Cortex of kidney (tissue), 1 donor: ENCODE measurements at places on chromosomes 2 and 18.

DNA sequence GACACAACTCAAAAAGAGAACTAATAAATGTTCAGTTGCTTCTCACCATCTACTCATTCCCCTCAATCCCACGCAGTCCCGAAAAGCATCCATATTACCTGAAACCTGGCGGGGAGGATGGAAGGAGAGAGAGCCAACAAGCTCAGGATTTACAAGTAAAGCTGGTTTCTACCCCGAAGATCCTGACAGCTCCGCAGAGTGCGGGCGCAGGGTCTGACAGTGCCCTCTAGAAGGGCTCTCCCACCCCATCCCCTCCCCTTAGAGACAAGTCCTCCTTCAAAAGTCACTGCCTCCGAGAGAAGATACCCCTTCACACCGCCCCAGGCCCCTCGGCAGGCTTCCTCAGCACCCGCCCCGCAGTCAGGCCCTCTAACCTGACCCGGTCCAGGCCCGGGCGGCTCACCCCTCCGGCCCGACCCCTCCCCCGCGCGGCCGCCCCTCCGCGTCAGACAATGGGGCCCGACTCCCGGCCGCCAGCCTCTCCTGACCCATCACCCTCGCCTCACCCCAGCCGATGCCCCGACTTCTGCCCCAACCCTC, 550 bp downstream of the RAB1A start:
- no peak for DNase-seq

GRCh38 chr18:63836456-63836855, 51.0 kb upstream of the SERPINB2 start:
- DNase-seq: no peak

- no peak for DNase-seq
Measured at GRCh38 chr18:48134609-48135008, 204.2 kb upstream of the SMAD2 start.

GRCh38 chr18:31454066-31454708, 6.6 kb downstream of the DSG3 start:
- no peak for DNase-seq

DNA sequence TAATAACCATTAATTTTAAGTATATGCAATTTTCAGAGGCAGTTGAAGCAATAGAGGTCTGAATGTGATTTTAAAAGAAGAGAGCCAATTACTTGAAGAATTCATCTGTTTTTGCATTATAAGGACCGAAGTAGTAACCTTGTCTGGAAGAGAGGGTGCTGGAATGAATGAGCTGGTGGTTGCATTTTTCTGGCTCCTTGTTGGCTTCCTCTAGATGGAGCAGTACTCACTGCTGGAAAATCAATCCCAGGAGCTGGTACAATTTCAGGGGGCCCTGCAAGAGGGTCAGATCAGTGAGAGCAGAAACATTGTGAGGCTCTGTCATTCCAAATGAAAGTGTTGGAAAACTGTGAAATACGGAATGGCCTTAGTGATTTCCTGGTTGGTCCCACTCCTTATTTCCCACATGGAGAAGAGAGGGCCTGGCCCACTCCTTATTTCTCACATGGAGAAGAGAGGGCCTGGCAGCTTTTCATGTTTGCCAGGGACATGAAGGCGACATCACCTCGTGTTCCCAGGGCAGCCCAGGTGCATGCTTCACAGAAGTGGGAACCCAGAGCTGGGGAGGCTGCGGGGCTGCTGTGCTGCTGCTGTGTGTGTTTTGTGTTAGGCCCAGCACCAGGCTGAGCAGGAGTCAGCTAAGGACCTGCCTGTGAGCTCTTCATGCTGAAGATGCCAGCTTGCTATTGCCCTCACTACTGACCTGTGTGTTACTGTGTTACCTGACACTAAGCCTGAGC, 197.4 kb downstream of the SNTG2 start:
- DNase-seq: no peak

GRCh38 chr2:109098251-109098920, 30.6 kb upstream of the SH3RF3 start:
- DNase-seq: no peak

DNA sequence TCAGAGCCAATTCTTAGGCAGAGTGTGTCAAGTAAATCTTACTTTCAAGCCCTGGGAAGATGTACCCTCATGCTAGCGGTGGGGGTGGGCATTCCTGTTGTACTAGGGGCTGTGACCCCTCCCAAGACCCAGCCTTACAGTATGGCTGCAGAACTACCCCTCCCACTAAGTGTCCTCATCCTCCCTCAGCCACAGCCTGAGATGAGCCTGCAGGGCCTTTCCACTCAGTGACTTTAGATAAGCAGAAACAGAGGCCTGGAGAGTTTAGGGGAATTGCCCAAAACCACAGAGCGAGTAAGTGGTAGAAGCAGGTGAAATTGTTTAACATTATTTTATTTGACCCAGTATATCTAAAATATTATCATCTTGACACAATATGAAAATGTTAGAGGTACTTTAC, 36.6 kb downstream of the TTC32 start:
- no peak for DNase-seq

GRCh38 chr2:225456619-225457260, 57.2 kb downstream of the NYAP2 start:
- no peak for DNase-seq

DNA sequence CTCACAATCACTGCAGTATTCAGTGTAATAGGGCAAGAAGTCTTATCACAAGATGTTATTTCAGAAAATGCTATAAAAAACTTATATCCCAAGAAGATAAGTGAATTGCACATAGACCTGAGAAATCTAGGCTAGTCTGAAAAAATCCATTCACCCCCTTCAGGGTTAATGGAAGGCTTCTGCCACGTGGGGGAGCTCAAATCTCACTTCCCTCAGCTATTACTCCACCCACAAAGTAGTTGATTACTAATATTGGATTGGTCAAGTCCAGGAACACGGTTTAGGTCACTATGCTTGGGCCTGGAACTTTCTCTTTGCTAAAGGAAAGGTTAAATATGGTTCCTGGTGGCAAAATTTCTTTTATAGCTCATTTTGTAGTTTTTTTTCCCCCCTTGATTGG, 51.2 kb upstream of the ADAM23 start:
- no peak for DNase-seq

GRCh38 chr2:204491528-204491927, 53.7 kb upstream of the PARD3B start:
- DNase-seq: no peak

DNA sequence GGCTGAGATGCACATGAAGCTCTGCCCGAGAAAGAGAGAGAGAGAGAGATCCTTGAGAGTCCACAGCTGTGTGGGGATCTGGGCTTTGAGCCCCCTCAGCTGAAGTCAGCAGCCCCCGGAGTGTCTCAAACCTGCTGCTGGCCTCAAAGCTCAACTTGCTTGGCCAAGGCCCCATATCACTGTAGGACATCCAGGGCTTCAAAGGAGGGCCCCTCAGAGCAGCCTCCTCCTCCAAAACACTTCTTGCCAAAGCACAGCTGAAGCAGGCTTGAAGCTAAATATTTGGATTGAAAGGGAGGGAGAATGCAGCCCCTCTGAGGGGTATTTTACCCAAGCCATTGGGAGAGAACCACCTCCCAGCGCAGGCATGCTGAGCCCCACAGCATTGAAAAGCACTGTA, 357.6 kb downstream of the OSR1 start:
- DNase-seq: no peak

DNA sequence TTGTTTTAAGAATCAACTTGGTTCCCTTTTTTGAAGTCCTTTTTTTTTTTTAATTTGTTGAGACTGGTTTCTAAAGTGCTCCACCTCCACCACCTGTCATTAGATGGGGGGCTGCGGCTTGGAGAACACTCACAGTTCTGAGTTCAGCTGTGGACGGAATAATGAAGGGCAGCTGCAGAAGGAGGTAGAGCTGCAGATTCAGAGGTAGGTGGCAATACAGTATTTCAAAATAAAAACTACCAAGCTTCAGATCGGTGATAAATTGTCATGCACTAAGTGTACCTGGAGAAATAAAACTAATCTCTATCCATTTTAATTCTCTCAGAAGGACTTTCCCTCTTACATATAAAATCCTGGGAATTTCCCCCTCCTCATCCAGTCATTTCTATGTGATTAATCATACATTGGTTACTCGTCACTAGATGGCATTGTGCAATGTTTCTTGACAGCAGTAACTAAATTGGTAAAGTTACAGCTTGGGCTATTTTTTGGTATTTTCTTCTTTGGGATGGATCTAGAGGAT, 81.1 kb upstream of the SLC39A10 start:
- DNase-seq: no peak

DNA sequence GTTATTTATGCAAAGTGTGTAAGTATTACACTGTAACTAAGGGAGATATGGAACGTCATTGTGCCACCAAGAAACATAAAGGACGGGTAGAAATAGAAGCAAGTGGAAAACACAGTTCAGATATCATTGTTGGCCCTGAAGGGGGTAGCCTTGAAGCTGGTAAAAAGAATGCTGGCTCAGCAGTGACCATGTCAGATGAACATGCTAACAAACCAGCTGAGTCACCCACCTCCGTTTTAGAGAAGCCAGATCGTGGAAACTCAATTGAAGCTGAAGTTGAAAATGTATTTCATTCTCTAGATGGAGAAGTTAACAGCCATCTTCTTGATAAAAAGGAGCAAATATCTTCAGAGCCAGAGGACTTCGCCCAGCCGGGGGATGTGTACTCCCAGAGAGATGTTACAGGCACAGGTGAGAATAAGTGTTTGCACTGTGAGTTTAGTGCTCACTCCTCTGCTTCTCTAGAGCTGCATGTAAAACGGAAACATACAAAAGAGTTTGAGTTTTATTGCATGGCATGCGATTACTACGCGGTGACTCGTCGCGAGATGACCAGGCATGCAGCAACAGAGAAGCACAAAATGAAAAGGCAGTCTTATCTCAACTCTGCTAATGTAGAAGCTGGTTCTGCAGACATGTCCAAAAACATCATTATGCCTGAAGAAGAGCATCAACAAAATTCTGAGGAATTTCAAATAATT, 36.1 kb downstream of the ZNF407 start:
- no peak for DNase-seq

- DNase-seq: no peak
Measured at GRCh38 chr2:176147800-176148496, 3.4 kb upstream of the HOXD4 start.

DNA sequence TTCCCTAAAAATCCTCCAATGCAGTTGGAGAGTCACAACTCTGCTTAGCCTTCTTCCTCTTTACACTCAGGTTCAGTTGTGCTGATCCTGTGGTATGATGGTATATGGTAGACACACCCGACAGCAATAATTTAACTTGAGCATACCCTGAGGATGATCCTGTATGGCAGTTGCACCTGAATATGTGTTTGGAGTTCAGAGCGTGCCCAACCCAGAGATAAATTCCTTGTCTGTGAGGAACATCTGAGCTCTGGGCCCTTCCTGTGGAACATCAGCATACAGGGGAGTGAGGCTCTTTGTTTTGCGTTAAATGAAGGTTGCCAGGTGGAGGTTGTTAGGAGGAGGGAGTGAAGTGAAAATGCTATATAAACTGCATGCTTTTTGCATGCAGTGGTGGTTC, 187.7 kb downstream of the MYO3B start:
- no peak for DNase-seq

DNA sequence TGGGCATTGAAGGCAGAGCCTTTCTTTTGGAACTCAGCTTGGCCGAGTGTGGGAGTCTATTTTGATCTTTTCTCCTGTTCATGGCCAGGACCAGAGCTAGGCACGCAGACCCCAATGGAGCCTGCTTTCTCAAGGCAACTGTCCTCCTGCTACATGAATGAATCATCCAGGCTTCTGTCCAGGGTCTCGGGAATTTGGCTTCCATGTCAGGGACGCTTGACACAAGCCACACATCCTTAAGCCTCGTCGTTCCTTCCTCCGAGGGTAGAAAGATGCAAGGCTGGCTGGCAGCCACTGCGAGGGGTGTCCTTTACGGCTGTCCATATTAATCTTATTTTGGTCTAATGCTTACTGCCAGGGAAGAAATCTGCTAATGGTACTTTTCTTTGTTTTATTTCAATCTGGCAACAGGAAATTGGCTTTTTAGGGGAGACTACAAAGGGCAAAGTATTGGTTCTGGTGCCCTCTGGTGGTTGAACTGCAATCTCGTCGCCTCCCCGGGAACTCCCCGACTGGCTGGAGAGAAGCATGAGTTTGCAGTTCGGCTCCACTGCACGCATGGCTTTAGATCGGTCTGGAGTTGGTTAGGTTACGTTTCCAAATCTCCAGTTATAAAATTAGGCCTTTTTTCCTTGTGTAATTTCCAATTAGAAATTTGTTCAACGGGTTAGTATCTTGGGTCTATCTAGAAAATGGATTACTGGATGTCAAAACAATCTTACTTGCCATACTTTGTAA, 135.2 kb downstream of the ALPK2 start:
- DNase-seq: no peak

DNA sequence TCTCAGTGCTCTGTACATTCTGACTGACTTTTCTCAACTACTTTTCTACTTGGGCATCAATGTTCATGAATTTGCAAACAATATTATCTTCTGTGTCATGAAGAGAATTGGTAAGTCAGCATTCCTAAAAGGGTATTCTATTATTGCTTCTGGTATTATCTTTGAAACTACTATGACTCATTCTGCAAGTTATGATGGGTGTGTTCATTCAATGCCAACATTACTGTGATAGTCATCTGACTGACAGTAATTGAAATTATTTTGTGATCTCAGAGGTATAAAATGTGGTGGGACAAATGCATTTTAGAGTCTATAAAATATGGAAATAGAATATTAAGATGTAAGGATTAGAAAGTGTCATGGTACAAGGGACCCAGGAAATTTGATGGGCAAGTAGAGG, 736.0 kb upstream of the CELF4 start:
- no peak for DNase-seq

DNA sequence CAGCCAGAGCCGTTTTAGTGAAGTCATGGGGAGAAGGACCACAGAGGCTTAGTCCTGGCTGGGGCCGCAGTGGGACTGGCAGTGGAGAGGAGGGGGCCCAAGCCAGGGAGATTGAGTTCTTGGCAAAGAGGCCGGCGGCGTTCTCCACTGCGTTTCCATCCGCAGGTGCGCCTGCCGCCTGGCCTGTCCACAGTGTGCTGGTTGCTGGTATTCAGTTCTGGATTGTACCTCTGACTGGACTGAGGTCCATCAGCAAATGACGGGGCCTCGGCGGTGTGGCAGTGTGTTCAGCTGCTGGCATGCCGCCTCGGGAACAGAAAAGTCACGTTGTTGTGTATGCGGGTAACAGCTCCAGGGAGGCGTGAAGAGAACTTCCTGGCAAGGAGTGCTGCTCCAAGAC, 36.8 kb downstream of the LRRFIP1 start:
- no peak for DNase-seq

DNA sequence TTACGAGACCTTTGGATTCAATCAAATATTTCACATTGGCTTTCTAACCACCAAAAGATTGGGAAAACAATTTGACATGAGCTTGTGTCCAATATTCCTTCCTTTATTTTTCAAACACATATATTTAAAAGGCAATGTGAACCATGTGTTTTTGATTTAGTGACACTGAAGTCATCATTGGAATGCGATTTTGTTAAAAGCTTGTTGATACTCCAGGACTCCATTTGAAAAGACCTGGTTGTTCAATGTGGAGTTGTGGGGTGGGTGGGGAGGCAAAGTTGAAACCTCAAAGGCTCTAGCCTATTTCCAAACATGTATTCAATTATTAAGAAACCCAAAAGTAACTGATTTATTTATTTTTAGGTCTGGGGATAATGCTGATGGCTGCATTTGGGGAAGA, 114.1 kb upstream of the TRIB2 start:
- no peak for DNase-seq

- DNase-seq: no peak
Measured at GRCh38 chr2:66526180-66526579, 91.3 kb downstream of the MEIS1 start.

- no peak for DNase-seq
Measured at GRCh38 chr2:12717191-12718014, 667 bp downstream of the TRIB2 start.

GRCh38 chr18:48312066-48312465, 97.1 kb downstream of the ZBTB7C start:
- no peak for DNase-seq
